ENCODE measurements at places on chromosomes 12 and 14.

DNA sequence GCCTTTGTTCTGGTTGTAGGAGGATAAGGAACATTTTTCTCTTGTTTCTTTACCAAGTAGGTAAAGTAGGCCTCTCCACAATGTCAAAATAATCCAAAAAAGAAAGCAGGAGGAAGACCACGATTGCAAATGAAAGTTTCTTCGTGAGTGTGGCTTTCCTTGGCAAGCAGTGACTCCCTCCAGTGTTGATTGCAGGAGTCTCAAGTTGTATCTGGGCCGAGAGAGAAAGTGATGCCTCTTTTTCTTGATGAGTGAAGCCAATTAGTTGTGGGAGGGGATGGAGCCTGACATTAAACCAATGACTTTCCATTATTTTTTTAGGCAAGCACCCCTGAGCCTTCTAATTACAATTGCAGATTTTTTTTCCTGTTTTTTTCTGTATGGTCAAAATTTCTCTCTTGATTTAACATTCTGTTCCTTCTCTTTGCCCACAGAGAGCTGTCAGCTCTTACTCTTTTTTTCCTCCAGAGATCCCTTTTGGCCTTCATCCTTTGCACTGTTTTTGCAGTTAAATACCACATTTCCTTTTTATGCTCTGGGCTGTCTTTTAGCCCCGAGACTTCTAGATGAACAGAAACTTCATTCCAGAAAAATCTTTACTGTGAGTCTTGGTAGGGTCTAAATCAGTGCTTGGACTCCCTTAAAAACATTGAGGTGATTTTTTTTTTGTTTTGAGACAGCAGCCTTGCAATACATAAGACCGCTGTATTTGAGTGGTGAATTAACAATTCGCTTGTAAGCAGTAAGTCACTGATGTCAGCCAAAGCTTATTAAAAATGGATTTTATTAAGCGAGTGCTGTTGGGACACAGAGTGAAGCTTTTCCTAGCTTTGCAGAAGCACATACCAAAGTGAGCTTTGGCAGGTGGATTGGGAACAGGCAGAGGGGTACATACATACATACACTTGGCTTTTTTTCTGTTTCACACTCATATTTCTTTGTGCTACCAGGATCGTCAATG is 15.8 kb downstream of the FBXW8 start:
- DNase-seq = no peak

GRCh38 chr12:89756585-89757398 is 48.2 kb upstream of the ATP2B1 start:
- no peak for DNase-seq

GRCh38 chr14:59215322-59215721 is 26.9 kb downstream of the DAAM1 start:
- DNase-seq = no peak

- DNase-seq = no peak
Measured at GRCh38 chr12:112946236-112947000, 8.1 kb downstream of the OAS3 start.

DNA sequence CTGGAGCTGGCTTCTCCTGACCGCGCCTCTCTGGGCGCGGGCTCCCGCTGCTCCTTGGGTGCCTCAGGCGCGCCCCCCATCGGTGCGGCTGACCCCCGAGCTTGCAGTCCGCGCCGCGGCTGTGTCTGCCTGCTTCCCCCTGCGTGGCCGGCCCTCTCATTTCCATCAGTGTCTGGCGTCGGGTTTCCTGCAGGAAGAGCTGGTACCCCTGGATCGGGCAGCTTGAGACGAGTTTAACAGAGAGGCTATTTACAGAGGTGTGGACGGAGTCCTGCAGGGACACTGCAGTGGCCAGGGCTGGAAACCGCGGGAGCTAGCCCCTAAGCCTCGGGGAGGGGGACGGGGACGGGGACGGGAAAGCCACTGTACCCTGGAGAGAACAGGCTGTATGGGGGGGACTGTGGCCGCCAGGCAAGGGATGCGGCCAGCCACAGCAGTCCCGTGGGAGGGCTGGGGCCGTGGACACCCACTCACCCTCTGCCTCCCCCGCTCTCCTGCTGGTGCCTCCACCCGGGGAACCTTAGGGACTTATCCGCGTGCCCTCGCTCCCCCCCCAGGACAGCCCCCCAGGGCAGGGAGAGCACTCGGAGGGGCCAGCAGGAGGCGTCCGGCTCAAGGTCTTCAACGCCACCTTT is 3.7 kb upstream of the CACNA2D4 start:
- DNase-seq = no peak

DNA sequence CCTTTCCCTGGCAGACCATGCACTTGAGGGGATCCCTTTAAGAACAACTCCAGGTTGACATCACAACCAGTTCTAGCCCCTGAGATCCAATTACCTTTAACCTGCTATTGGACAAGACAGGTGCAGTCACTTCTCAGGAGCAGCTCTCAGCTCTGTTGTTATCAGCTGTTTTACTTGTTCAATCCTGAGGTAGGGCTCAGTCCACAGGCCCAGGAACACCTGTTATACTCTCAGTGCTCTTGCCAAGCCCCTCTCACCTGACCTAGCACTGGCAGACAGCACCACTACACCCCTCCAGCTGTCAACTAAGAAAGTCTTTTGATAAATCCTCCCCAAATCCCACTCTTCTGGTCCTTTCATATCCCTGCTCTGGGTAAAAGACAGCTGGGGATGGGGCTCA is 163.9 kb upstream of the TMTC2 start:
- DNase-seq = no peak

GRCh38 chr14:60215127-60215444 is 33.9 kb upstream of the PPM1A start:
- no peak for DNase-seq

DNA sequence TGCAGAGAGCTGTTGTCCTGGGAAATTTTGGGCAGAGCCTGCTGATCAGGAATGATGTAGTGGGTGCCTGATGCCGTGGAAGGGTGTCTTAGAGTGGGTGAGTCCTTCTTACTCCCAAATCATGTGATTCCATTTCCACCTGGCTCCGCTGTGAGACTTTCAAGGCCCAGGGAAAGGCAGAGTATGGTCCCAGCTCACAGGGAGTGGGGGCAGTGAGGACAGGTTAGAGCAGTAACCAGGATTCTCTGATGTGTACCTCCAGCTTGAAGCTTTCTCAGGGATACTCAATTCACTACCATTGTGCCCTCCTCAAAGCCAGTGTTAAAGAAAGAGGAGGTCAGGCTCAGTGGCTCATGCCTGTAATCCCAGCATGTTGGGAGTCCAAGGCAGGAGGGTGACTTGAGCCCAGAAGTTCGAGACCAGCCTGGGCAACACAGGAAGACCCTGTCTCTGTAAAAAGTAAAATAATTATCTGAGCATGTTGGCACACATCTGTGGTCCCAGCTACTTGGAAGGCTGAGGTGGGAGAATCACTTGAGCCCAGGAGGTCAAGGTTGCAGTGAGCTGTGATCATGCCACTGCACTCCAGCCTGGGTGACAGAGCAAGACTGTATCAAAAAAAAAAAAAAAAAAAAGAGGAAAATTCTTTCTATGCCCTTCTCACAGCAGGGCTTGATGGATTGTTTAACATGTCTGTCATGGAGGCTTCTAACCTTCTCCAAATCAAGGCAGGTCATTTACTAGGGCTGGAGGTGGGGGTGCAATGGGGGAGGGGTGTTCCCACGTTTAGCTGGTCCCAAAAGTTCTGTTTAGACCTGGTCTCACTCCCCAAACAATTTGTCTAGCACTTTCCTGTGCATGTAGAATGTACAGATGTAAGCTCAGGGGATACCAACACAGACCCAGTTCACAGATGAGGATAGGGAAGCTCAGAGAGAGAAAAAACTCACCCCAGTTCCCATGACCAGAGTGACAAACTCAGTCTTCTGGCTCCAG is 12.5 kb upstream of the IQSEC3 start:
- DNase-seq = no peak

DNA sequence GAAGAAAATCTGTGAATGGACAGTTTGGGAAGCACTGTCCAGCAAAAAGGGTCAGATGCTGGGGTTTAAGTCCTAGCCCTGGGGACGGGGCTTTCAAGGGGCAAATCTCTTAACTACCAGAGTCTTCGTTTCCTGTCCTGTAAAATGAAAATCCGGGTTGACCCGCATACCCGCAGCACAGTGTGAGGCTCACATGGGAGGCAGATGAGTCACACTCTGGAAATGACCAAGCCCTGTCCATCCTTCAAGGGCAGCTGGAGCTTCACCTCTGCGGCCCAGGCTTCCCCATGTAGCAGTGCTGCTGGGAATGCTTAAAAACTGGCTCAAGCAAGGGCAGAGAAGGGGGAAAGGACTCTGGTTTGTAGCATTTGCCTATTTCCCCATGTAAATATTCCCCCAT is 19.0 kb downstream of the FAM181A start:
- DNase-seq = no peak

GRCh38 chr12:2221030-2221621 is 168.3 kb downstream of the CACNA1C start:
- DNase-seq = no peak

DNA sequence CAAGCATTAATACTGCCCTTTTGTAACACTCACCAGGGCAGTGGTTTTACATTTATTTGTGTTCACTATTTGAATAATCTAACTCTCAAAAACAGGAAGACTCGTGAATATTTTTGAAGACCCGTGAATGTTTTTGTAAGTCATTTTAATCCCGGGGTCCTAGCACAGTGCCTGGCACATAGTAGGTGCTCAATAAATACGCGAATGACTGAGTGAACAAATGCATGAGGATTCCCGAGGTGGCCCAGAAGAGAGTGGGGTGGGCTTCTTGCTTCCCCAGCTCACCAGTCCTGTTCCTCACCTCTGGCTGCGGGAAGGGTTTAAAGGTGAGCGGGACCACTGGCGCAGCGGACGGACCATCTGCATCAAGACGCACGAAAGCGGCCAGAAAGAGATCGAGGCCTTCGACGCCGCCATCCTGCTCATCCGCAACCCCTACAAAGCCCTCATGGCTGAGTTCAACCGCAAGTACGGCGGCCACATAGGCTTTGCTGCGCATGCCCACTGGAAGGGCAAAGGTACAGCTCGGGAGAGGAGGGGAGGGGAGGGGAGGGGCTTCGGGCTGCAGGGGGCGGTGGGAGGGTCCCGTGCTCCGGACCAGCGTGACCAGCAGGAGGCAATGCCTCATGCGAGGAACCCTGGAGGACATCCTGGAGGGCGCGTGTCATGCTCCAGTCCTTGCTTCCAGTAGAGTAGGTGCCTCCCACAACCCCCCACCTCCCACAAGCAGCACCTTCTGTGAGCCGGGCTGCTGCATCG is 98.9 kb downstream of the CMKLR1 start:
- DNase-seq = no peak

DNA sequence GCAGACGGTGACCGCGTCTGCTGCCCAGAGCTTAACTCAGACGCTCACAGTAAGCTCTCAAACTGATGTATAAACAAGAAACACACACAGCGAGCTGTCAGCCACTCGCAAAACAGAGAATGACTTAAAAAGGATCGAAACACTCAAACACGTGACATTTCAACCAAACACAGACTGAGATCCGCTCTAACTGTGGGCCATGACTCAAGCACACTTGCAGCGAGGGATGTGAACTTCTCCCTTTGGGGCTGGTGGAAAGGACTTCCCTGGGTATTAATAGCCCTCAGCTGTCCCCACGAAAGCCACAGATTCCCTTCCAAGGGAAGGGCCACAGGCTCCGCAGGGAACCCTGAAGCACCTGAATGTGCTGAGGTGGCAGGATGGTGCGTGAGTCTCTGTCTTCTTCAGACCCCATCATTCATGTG is 29.1 kb downstream of the CCDC88C start:
- no peak for DNase-seq

GRCh38 chr12:49847161-49847560 is 4.3 kb upstream of the BCDIN3D start:
- DNase-seq = no peak

- DNase-seq = no peak
Measured at GRCh38 chr14:101815994-101816393, 54.5 kb downstream of the PPP2R5C start.

GRCh38 chr12:55733021-55733555 is 4.3 kb upstream of the CD63 start:
- no peak for DNase-seq

DNA sequence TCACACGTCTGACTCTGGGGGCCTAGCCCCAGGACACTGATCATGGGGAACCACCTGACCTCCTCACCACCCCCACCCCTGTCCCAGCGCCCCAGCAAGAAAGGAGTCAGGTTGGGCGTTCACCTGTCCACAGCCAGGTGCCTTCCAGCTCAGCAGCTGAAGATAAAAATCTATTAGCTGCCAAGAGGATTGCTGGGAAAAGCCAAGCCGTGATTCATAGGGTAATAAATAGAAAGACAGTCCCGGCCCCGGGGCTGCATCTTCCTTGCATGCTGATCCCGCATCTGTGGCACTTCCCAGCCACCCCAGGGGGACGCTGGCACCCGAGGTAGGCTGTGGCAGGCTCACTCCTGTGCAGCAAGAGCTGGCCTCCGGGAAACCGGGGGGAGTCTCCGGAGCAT is 70.2 kb upstream of the NCOR2 start:
- no peak for DNase-seq

- DNase-seq = no peak
Measured at GRCh38 chr12:127509066-127509778, 757.7 kb upstream of the TMEM132C start.

DNA sequence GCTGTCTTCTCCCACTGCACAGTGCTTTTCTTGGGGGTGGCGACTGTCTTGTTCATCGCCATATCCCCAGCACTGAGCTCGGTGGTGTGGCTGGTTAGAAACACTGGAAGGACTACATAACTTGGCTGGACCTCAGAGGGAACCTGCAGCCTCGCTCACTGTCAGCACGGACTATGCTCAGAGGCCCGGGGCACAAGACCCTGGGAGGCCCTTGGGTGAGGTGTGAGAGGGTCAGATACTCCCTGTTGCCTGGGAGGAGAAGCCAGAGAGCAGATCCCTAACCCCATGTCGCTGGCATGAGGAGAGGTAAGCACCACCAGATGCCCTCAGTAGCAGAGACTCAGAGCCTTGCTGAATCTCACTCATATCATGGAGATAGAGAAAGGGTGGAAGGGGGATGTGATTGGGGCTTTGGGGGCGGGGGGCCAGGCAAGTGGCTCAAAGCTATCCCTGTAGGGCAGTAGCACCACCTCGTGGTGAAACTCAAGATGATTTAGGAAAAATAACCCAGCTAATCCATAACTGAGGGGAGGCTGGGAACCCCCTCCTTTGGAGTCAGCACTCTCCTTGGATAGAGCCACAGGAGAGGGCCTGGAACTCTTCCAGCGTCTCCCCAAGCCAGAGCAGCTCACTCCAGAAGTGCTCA is 18.7 kb upstream of the HDAC7 start:
- no peak for DNase-seq

- DNase-seq = no peak
Measured at GRCh38 chr14:100585448-100586152, 1.6 kb downstream of the BEGAIN start.

- DNase-seq = no peak
Measured at GRCh38 chr14:90514015-90514398, 117.2 kb downstream of the CALM1 start.

DNA sequence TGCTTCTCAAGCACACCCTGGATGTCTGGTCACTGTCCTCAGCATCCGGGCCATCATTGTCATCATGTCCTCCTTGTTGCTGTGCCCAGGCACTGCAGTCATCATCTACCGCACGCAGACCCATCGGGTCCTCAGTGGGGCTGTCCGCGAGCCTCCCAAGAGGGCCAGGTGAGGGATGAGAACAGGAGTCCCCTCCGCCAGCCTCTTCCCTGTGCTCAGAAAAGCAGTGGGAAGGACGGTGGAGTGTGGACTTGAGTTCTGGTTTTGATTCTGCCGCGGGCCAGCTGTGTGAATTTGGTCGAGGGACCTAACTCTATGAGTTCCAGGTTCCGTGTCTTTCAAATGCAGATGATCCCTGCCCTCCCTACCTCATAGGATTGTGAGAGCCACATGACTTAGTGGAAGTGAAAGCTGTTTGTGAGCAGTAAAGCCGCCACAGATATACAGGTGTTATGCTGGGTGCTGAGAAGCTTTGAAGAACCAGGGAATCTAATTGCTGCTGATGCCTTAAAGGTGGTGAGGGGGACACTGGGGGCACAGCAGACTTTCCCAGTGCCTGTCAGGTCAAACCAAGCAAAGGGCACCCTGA is 122.9 kb upstream of the RAP1B start:
- DNase-seq = no peak
